ENCODE measurements at places on chromosomes 2 and 18. TPM values are rescaled to one million over a fixed set of nuclear protein-coding genes. Genes with fewer than 3 reads are reported as not detected.

The NYAP2 gene
- not detected for total RNA-seq

The C2orf92 gene
- total RNA-seq: 0.75 TPM

The REV1 gene
- 36.4 TPM for total RNA-seq

The SCG2 gene
- 36.4 TPM for total RNA-seq

The MYCN gene
- total RNA-seq: not detected

The TGFA gene
- 1.7 TPM for total RNA-seq

The LHCGR gene
- not detected for total RNA-seq

The CXCR4 gene
- total RNA-seq: 6.6 TPM

The CIB4 gene
- not detected for total RNA-seq
